GM12892 (cell line): ENCODE measurements at places on chromosomes 12 and 14.

GRCh38 chr12:49557917-49558215, 10.1 kb downstream of the MCRS1 start:
- DNase-seq, result no peak

GRCh38 chr12:106914796-106915634, 40.7 kb upstream of the TMEM263 start:
- DNase-seq, result no peak

DNA sequence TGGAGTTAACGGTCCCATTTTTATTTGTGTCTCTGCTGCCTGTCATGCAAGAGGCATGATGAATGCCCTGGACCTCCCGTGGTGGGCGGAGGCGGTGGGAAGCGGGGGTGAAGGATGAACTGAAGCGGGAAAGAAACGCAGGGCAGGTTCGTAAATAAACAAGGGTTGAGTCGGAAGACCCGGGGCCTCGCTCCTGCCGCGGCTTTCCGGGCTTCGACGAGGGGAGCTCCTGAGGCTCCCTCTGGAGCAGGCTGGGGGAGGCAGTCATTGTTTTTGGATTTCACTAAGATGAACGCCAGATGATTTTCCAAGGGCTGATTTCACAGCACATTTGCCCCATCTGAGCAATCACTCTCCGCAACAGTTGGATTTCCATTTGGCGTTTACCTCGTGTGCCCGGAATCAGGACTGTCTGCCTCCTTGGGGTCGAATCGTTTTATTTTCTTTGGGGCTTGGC, 130.2 kb downstream of the SLC38A6 start:
- DNase-seq, result no peak

DNA sequence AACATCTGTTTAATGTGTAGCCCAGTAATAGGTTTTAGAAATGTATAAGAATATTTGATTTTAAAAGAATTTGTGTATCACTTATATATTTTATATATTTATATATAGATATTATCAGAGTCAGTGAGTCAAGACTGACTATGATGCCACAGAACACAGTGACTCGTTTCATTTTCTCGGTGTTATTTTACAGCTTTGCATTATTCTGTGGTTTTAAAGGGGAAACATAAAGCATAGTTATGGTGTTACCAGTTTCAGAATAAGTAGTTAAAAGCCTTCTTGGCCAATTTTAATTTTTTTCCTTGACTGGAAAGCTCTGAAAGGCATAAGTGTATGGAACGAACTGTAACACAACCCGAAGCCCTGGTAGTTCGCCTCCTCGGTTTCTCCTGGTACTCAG, 91.0 kb downstream of the GRIP1 start:
- no peak for DNase-seq

GRCh38 chr14:104980611-104981531, 2.7 kb upstream of the AHNAK2 start:
- DNase-seq, result no peak

DNA sequence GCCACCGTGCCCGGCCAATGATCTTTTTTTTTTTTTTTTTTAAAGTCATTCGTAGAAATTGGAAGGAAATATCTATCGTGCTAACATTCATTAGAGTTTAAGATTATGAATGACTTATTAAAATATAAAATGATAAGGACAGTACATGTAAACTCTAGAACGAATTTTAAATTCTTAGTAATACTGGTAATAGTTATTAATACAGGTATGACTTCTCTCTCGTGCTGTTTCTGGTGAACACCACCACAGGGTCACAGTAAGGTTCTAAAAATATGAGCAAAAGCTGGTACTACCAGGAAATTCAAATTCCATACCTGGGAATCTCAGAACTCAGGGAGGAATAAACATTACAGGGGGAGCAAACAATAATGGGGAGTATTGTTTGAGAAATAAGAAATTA, 26.2 kb downstream of the WNK1 start:
- no peak for DNase-seq

- no peak for DNase-seq
These were observed 106.4 kb downstream of the EFCAB11 start for GRCh38 chr14:89848165-89848564.

DNA sequence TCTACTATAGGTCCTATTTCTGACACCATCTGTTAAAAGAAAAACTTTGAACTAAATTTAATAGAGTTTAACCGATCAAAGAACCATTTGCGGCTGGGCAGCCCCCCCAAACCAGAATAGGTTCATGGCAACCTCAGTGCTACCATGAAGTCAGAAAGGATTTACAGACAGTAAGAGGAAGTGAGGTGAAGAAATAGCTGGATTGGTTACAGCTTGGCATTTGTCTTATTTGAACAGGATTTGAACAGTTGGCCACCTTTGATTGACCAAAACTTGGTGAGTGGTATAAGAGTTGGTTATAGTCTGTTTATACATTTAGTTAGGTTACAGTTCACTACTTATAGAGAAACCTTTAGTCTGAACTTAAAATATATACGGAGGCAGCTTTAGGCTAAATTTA, 88.9 kb downstream of the TXNDC16 start:
- DNase-seq, result no peak

- no peak for DNase-seq
These were observed 73.4 kb downstream of the MNAT1 start for GRCh38 chr14:60807971-60808370.

- DNase-seq, result no peak
These were observed 3.0 kb upstream of the TMEM120B start for GRCh38 chr12:121709478-121709961.

DNA sequence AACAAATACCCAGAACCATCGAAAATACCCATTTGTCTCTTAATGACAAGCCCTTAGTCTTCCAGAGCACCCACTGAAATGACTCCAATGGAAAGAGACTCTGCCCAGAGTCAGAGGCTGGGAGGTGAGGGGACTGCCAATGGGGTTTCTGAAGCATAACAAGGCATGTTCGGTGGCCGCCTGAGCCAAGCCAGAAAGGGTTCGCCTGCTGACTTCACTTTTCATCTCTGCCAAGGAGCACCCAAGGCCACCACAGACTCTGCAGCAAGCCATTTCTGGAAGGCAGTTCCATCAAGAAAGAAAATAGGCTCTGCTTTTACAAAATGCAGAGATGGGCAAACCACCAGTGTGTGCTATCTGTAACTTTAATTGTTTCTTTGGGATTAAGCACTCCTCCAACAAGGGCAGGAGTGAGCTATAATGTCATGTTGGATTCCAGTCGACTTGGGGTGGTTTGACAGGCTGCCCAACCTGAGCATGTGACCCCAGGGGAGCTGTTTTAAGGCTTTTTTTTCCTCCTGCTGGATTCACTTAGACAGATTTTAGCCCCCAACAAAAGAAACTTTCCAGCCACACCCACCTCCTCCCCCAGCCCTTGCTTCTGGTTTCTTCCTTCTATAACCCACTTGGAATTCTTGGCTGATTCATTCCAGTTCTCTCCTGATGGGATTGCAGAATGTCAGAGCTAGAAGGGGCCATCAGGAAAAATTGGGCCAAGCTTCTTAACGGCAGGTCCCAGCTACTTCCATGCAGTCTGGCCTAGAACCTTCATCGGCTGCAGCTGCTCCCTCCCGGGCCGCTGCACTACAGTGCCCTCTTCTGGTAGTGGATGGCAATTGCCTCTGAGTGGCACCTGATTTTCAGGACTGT, 24.1 kb downstream of the CKAP4 start:
- peak; percentile 46 for DNase-seq

GRCh38 chr12:106717673-106718072, 56.8 kb upstream of the RIC8B start:
- no peak for DNase-seq

DNA sequence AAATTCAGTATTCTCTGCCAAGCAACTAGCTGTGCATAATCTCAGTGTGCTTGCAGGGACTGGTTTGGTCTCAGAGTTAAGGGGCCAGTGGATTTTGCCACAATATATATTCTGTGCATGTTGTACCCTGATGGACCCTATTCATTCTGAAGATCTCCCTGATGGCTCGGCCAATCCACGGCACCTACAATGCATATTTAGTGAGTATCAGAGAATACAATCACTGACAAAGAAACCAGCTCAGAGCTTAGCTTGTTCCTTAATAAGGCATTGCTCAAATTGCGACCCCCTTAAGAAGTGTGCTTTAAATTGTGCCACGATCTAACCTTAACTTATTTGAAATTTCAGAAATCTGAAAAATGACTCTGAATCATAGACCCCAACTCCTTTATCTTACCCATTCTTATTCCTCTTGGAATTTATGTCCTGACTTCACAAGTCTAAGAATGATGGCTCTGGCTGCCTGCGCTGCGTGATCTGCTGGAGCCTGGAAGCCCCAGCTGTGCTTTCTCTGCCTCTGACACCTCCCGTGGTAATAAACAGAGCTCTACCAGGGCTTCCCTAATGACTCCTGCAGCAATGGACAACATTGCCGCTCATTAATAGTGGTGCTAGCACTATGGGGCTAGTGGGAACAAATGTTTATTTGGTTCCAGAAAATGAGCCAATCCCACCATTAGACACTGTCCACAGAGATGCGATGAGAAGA, 9.0 kb upstream of the DCAF4 start:
- DNase-seq, result no peak
